Dermis blood vessel endothelial cell (primary cell): ENCODE measurements at places on chromosomes 16 and 17. TPM values are rescaled to one million over a fixed set of nuclear protein-coding genes. Genes with fewer than 3 reads are reported as not detected.

The TNFRSF13B gene
- total RNA-seq, result not detected in 2 replicates

DNA sequence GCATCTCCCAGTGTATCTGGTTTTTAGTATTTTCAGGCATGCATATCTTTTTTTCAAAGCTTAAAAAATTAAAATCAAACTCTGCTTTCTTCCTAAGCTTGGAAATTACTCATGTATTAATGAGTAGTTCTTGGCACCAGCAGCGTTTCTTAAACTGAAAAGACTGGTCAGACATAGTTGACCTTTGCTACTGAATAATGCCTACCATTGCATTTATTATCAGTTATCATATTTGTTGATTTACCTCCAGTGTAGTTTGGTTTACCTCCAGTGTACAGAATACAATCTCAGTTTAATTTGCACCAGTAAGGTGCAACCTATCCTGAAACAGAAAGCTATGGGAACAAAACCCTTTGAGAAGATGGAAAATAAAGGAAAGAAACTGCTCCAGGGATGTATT, 34.5 kb upstream of the EVI2A start:
- no peak for DNase-seq

The HBQ1 gene
- total RNA-seq, result 0.34 TPM in 1 of 2 replicates, not detected in the other

DNA sequence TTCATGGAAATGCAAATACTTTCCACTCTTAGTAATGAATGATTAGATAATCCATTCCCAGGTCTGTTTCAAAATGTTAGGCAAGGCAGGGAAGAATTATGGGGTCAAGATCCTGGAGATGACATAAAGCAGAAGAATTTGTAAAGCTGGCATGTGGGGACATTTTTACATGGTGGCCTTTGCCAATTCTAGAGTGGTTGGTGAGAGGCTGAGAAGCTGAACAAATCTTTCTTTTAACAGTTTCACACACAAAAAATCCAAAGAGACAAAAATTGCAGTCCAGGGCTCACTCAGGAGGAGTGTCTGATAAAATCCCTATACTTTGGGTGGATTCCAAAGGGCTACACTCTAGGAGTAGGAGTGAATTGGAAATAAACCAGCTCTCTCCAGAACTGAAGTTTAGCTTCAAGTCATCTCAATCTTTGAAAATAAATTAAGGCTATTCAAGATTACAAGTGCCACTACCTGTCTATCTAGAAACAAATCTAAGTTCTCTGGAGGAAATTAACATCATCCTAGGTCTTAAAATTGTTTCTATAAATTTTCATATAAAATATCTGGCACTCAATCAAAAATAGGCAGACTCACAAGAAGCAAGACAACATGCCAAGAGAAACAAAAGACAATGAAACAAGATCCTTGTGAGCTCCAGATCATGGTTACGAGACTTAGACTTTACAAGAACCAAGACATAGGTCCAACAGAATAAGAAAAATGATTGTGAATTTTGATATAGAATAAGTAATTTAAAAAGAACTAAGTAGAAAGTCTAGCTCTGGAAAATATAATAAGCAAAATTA, 113.0 kb upstream of the AXIN2 start:
- peak; percentile 21 for DNase-seq

The RNF112 gene
- total RNA-seq, result 0.51 and 0.70 TPM in 2 replicates

DNA sequence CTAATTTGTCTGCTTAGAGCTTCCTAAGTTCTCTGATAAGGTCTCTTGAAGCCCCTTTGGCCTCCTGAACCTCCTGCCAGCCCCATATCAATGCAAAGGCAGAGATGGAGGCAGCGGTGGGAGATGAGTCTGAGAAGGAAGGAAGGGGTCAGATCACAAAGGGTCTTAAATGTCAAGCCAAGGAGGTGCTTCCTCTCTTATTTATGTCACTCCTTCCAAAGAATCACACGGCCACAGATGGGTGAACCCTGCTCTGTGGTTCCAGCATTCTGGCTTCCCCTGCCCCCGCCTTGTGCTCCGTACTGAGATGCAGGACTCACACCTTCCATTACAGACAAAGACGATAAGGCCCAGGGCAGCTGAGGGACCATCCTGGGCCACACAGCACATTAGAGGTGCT, 96.3 kb downstream of the GSG1L start:
- no peak for DNase-seq

- no peak for DNase-seq
These were observed 7.6 kb downstream of the PER1 start for GRCh38 chr17:8144401-8145231.

DNA sequence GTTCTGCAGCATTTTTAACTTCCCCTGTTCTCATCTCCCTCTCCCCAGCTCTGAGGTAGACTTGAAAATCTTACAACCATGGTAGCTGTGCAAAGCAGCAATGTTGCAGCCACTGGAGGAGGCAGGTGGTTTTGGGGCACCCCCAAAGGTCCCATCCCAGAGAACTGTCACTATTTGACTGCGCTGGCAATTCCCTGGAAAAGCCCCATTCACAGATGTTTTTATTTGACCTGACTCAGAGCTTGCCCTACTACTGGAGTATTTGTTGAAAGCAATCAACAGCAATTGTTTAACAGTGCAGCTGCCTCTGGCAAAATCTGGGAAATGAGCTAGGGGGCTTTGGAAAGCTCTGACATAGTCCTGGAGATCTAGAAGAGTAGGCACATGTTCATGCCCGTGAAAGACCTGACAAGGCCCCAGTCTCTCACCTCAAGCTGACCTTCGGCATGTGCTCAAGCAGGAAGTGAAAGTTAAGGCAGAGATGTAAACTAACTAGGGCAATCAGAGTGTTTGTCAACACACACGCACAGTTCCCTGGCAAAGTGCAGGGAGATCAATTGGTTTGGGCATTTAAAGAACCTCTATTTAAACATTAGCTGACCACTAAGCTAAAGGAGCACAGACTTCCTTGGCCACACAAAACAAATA, 19.7 kb upstream of the PIK3R5 start:
- no peak for DNase-seq

DNA sequence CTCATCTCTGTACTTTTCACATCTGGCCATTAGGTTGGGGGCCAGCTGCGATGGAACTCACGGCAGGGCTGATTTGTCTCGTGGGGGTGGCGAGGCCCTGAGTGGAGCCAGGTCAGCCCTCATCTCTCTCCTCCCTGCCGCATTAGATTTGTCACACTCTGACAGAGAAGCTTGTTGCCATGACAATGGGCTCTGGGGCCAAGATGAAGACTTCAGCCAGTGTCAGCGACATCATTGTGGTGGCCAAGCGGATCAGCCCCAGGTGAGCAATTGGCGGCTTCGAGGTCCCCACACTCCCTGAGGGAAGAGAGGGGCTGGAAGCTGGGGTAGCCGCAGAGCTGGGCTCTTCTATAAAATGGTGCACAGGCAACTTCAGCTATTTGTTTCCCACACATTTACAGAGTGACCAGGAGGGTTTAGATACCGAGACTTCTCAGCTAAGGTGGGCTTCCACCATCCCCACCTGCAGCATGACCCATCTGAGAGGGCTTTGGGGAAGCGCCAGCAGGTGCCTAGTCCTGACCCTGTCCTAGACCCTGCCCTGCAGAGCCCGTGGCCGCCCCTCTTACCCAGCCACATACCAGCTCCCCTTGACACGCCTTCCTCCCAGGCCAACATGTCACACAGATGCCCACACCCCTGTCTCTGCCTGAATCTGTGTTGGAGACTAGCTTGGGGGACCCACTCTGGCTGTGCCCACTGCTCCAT, 8.4 kb downstream of the TMEM98 start:
- DNase-seq, result no peak

DNA sequence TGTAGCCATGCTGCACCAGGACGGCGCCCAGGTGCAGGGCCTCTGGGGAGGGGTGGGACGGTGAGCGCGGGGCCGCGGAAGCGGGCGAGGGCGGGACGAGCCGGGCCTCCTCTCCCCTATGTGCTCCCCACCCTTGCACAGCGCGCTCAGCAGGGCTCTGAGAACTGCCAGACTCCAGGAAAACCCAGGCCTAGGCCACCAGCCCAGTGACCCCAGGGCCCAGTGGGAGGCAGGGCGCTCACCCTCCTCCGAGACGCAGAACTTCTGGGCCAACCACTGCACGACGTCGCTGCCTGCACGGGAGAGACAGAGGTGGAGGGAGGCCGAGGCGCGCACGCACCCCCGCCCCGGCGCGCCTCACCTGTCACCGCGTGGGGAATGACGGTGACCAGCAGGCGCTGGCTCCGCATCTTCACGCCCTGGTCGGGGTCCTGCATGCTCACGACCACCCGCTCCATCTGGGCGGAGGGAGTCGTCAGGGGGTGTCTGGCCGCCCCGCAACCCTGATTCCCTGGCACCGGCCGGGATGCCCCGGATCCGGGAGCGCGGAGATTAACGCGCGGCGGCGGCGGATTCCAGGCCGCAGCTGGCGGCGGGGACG, 603 bp downstream of the RGS11 start:
- DNase-seq, result no peak

DNA sequence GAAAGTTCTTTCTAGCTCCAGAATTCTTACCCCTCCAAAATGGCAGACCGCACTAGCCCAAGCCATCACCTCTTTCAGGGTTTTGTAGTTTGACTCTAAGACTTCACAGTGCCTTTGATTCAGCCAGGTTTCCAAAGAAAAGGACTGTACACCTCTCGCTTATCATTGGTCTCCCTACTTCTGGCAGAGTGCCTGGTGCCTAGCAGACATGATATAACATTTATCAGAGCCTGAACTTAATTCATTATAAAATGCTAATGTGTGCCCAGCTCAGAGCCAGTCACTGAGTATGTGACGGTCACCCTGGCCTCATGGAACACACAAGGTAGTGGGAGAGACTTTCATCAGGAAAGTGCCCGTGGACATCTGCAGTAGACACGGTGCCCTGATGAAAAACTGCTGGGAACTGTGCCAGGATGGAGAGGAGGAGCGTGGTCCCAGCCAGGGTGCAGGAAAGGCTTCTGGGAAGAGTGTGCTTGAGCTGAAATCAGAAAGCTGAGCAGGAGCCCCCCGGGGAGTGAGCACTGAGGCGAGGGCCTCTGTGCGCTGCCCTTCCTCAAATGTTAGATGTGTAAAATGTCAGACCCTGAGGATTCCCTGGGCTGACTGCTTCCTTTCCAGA, 34.3 kb upstream of the LGALS9 start:
- no peak for DNase-seq

DNA sequence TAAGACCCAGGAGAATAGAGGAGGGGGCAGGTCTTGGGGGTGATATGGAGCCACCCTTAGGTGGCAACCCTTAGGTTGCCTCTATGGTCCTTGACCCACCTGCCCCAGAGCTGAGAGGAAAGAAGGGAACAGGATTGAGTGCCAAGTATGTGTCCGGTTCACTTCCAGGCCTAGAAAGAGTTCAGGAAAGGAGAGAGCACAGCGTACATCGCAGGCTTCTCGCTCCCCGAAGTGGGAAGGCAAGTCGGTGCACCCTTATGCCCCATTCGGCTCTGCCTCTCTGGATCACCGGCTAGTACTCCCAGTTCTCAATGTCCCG, 631 bp downstream of the SP6 start:
- DNase-seq, result no peak

The KCNH6 gene
- 0.05 TPM in 1 of 2 replicates, not detected in the other for total RNA-seq

The NOS2 gene
- 0.34 and 0.60 TPM in 2 replicates for total RNA-seq

- peak; percentile 47 for DNase-seq
These were observed 13.4 kb downstream of the ITGAL start for GRCh38 chr16:30485818-30486436.

- peak; percentile 1 for DNase-seq
These were observed 87.2 kb upstream of the IRX3 start for GRCh38 chr16:54373534-54374520.

- DNase-seq, result no peak
These were observed 73.4 kb downstream of the WSB1 start for GRCh38 chr17:27367121-27367981.

DNA sequence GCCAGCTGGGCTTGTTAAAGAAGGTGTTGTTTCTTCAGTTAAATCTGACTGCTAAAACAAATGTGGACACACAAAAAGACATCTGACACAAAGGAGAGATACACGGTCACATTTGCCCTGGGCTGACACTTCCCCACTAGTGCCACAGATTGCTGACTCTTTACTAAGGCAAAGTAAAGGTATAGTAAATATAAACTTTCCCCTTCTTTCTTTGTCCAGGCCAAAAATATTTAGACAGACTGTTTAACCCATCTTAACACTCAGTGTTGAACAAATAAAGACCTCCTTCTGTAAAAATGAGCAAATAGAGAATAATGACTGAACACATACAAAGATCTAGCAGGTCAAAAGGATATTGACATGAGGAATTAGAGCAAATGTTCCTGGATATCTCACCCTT, 58.4 kb downstream of the SCNN1G start:
- no peak for DNase-seq

DNA sequence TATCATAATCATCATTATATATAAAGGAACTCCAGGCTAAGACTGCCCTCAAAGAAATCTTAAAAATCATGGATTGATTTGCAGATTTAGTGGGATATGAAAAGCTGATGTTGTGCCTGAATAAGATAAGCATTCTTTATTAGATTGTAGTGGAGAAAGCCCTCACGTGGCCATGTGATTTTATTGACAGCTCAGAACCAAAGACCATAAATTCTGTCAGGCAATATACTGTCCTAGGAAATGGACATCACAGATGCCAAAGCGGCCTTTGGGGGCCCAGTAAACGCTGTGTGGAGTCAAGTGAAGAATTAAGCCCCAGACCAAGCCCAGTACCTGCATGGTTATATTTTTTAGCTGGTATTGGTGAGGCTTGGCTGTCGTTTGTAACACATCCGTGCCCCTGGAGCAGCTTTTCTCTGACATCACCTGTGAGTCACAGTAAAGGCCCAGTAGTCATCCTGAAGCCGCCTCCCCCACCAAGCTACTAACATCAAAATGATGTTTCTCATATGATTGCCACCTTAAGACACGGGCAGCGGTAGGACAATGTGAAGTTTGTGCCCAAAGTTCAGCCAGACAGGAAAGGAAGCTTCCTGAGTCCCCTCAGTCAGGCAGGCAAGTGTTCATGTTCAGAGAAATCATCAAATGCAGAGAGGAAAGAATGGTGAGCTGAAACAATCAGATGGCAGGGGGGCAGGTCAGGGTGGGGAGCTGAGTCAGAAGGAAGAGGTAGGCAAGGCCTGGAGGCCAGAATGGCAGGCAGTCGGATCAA, 209.4 kb downstream of the IRX3 start:
- DNase-seq, result peak; percentile 91

GRCh38 chr16:11536104-11536866, 50.4 kb downstream of the LITAF start:
- DNase-seq, result no peak

DNA sequence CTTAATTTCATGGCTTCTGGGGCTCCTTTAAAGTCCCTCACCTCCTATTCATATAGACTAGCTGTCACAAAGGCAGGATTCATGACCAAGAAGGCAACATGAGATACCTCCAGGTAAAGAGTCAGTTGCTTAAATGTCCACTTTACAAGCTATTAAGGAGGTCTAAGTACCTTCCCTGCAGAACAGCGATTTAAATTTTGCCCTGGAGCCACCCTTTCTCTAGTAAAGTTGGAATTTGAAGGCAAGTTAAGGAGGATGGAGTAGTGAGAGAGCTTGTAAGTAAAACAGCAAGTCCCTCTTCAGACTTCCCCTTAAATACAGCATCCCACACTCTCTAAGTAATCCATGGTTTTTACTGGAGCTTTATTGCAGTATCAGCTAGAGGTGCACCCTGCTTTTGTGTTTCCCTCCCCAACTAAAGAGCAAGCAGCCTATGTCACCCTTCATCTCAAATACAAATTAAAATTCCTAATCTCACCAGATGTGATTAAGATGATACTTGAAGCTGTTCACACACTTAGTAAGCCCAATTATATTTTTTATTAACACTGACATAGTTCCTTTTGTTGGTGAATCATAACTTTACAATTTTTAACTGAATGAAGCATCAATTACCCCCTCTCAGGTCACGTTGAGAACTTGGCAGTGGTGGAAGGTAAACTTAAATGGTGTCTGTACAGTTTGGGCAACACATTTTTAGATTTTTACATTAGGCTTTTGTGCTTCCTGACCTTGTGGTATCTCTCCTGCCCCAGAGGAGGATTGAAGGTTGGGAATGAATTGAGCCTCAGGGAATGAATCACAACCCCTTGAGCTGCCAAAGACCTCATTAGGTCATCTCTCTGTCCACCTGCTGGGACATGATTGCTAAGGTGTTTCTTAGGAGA, 108.9 kb downstream of the TANGO6 start:
- peak; percentile 50 for DNase-seq
